ENCODE measurements at places on chromosomes 16 and 17.

DNA sequence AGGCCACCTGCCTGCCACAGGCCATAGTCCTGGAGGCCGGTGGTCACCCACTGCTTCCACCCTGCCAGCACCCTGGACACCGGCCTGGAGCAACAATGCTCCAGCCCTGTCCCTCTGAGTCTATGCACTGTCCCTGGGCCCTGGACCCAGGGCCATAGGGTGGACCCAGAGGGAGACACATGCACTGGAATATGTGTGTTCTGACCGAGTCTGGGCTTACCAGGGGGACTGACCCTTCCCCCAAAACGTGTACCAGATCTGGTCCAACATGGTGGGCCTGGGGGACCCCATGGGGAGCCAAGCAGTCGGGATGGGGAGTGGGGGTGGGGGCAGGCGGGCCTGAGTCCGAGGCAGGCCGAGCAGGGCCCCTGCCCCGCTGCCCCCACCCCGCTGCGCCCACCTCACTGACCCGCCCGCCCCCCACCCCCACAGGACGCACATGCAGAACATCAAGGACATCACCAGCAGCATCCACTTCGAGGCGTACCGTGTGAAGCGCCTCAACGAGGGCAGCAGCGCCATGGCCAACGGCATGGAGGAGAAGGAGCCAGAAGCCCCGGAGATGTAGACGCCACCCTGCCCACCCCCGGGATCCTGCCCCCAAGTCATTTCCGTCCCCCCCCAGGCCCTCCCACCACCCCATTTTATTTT is 357.4 kb downstream of the SEC14L1 start:
- DNase-seq: no peak

DNA sequence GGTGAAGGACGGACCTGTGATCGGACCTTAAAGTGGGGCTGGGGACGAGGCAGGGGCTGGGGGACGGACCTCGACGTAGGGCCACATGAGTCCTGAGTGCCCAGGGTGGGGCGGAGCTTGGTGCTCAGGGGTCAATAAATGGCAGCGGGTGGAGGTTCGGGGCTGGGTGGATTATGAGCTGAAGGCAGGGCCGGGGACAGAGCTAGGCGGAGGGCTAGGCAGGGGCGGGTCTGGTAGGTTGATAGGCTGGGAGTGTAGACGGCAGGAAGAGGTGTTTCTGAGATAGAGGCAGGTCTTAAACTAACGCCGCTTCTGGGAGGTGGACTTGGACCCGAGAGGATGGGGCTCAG is 733 bp downstream of the CHRNB1 start:
- DNase-seq: peak; percentile 81

GRCh38 chr17:145671-146541 is 8.5 kb downstream of the SCGB1C2 start:
- DNase-seq: no peak

DNA sequence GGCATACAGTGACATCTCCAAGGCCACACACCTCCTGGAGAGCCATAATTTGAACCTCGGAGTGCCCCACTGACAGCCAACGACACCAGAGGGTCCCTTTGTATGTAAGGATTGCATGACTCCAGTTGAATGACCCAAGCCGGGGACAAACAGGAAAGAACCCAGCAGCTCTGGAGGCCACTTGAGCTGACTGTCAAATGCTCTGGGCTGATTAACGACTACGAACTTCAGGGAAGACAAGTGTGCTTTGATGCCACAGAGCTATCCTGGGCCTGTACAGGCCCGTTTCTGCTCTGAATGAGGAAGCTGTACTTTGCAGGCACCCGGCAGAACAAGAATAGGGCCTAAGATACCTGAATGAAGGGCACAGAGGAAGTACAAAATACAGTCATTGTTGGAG is 404.6 kb downstream of the SLC39A11 start:
- DNase-seq: no peak

DNA sequence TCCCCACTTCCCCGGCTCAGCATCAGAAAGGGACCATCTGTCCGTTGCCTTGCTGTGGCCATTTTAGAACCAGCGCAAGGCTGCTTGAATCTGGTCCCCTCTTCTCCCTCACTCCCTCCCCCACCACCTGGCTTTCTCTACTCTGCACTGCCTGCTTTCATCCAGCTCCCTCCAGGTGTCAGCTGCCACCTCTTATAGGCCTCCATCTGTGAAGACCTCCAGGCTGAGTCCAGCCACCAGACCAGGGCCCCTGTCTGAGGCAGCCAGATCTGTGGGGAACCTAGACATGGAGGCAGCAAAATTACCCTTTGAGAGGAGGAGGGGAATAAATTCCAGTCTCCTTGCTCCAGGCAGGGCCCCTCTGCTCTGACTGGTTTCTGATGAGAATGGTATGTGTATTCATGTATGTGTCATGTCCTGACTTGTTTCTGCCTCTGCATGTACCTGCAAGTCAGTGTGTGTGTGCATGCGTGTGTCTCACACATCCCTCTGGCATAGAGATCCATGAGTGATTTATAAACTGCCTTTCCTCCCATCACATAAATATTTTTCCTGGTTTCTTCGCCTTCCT is 21.1 kb downstream of the MINK1 start:
- no peak for DNase-seq

GRCh38 chr17:82655523-82655922 is 7.3 kb upstream of the WDR45B start:
- peak; percentile 65 for DNase-seq

GRCh38 chr17:68468334-68468733 is 11.0 kb upstream of the WIPI1 start:
- no peak for DNase-seq

DNA sequence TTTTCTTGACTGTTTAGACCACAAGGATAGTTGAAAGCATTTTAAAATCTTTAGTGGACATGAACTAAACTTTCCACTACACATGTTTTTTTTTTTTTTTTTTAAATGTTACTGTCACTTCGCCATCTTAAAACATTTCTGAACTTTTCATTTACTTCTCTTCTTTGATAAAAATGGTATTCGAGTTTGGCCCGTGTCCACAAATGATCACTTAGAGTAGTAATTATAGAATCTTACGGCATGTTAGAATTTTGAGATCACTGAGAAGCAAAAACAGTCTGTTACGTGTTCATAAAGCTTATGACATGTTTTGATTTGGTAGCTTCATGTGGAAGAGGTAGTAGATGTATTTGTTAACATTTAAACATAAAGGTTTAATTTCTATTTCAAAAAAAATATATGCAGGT is 1.1 kb downstream of the NSRP1 start:
- no peak for DNase-seq

GRCh38 chr16:56041556-56042140 is 149.6 kb upstream of the GNAO1 start:
- peak; percentile 19 for DNase-seq

DNA sequence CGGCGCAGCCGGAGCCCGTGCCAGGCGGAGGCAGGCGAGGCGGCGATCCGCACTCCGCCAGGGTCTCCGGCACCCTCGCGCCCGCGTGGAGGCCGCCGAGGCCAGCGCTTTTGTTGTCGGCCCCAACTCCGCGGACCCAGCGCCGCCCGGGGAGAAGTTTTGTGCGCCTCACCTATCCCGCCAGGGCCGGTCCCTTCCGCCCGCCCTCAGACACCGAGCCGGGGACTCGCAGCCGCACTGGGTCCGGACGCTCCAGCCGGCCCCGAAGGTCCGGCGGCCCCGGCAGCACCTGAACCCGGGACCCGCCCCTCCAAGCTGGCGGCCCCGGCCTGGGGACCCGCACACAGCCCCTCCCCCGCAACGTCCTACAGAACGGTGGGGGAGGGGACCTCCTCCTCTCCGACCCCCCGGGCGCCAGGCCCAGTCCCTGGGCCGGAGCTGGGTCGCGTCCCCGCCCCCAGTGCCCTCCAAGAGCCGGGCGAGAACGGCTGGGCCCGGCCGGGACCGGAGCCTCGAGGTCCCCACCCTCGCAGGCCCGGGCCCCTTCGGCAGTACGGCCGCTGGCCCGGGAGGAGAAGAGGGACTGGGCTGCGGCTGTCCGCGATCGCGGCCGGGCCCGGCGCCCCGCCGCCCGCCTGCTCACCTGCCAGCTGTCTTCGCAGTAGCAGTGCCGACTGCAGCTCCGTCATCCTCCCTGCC is 698 bp downstream of the UBE2G1 start:
- DNase-seq: no peak

DNA sequence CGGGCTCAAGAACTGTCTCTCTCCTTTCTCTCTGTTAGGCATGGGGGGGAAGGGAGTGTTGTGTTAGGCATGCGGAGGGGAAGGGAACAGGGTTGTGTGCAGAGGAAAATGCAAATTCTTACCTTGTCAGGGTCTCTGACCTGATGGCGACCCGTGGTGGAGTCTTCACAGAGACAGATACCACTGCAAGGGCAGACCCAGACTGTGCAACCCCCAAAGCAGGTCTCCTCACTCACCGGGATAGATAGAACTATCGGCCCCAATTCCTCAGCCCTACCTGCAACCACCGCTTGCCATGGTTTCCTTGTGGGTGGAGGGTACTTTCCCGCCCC is 9.6 kb upstream of the MPP2 start:
- no peak for DNase-seq

- DNase-seq: no peak
Observed at GRCh38 chr17:72887322-72887721, 205.2 kb downstream of the SLC39A11 start.

DNA sequence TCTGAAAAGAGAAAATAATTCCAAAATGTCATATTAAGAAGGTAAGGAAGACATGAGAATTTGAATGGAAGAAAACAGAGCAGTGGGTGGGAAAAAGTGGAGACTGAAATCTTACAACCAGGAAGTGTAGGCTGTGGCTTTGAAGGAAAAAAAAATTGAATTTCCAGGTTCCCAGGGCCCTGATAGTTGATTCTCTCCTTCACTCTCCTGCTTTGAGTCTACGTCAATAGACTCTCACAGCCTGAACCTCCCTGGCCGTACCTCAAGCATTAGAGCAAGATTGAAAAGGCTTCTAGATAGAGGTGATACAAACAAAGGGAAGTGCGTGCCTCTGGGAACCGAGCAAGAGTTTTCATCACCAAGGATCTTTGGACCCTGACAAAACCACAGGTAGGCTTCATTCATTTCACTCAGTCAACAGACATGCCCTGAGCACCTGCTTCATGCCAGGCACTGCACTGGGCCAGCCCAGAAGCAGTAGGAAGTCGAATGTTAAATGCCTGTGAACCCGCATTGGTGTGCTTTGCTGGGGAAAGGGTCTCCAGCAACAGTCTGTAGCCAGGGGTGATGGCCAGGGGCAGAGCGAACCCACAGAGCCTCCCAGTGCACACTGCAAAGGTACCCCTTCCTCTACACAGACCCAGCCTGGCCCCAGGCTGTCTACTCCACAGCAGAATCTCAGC is 163.9 kb downstream of the SLC39A11 start:
- DNase-seq: peak; percentile 87

GRCh38 chr17:2406903-2407790 is 6.3 kb upstream of the MNT start:
- DNase-seq: peak; percentile 96

DNA sequence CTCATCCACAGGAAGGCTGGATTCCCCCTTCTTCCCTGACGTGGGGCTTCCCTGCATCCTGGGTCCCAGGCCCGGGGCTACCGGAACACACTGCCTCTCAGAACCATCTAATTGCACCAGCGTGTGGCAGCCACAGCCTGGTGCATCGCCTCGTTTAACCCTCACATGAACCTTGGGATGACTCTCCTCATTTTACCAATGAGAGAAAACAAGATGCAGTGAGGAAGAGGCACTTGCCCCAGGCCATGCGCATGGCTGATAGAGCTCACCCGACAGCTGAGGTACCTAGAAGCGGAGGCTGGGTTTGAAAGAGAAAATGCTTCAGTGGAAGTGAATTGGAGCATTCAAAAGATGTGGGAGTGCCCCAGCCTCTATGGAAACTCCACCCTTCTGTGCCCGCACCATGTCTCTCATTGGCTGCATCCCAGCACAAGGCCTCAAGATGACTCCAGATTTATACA is 162.3 kb downstream of the KATNIP start:
- DNase-seq: no peak

- peak; percentile 14 for DNase-seq
Observed at GRCh38 chr17:7651097-7651664, 455 bp downstream of the ATP1B2 start.

DNA sequence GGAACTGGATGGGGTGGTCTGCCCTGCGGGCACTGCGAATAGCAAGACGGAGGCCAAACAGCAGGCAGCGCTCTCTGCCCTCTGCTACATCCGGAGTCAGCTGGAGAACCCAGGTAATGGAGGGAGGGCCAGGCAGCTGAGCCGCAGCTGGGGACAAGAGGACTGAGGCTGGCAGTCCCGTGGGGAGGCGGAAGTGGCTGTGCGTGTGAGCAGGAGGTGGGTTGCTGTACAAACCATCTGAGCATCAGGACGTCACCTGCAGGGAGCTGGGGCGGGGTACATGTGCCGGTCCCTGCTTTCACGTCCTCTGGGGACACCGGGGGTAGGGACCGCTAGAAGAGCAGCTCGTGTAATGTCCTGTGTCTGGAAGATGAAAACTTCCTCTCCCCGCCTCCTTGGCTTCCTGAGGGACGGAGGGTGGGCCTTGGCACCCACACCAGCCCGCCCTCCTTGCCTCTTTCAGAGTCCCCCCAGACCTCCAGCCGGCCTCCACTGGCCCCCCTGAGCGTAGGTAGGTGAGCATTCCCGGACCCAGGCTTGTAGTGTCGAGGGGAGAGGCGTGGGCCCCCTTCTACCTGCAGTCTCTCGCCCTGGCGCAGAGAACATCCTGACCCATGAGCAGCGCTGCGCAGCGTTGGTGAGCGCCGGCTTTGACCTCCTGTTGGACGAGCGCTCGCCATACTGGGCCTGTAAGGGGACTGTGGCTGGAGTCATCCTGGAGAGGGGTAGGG is 3.7 kb downstream of the ADAD2 start:
- no peak for DNase-seq

- DNase-seq: no peak
Observed at GRCh38 chr17:15236281-15237105, 28.6 kb downstream of the PMP22 start.

DNA sequence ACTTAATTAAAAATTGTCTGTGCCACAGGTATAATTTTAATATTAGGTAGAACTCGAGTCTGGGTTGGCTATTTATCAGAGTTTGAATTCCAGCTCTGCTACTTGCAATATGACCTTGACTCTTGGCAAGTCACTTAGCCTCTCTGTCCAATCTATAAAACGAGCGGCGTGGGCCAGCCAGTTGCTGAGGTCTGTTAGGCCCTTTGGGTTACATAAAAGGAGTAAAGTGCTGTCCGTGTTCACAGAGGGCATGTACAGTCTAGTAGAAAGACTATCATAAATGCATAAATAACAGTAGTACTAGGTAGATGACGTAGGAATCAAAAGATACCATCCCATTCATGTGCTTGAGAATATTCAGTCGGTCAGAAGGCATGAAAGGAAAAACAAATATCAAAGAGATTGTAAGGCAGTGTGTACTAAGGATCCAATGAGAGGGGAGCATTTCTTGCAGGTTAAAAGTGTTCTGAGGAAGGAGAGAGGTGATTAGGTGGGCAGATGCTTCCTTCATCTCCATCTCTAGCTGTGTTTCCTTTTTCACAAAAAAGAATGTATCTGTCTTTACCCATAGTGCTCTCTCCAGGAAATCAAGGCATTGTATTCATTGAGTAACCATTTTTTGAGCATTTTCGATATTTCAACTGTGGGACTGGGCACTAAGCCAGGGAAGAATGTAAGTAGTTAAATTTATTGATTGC is 2.4 kb downstream of the TNRC6A start:
- DNase-seq: peak; percentile 18

- no peak for DNase-seq
Observed at GRCh38 chr16:53309457-53309856, 124.8 kb upstream of the RBL2 start.

GRCh38 chr16:89035669-89036570 is 57.7 kb upstream of the ACSF3 start:
- no peak for DNase-seq

- DNase-seq: peak; percentile 58
Observed at GRCh38 chr17:73770115-73770848, 126.0 kb upstream of the SDK2 start.

Data from small intestine (tissue), 16 donors.